Stimulated activated CD8-positive, alpha-beta memory T cell treated with anti-CD3 and anti-CD28 coated beads, Interleukin-4, amount 100 ng/mL, for 1 hour (primary cell): ENCODE measurements at places on chromosomes 6 and 20.

DNA sequence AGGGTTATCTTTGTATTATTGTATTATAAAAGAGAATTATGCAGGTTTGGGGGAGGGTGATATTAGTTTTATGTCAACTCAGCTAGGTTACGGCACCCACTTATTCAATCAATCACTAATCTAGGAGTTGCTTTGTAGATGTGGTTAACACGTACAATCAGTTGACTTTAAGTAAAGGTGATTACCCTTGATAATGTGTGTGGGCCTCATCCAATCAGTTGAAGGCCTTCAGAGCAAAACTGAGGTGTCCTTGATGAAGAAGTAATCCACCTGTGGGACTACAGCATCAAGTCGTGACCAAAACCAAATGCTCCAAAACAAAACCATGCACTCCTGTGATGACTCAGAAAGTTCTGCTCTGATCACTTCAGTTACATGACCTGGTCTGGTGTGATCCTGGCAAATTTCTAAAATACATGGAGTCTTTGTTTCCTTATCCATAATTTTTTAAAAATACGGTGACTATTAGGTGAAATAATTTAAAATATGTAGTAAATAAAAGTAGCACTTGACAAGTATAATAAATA lies 114.1 kb downstream of the IYD start:
- DNase-seq, result no peak

GRCh38 chr6:21190701-21191100 lies 402.9 kb upstream of the SOX4 start:
- DNase-seq, result no peak

- DNase-seq, result no peak
These were observed 88.4 kb downstream of the MYB start for GRCh38 chr6:135269481-135269891.

DNA sequence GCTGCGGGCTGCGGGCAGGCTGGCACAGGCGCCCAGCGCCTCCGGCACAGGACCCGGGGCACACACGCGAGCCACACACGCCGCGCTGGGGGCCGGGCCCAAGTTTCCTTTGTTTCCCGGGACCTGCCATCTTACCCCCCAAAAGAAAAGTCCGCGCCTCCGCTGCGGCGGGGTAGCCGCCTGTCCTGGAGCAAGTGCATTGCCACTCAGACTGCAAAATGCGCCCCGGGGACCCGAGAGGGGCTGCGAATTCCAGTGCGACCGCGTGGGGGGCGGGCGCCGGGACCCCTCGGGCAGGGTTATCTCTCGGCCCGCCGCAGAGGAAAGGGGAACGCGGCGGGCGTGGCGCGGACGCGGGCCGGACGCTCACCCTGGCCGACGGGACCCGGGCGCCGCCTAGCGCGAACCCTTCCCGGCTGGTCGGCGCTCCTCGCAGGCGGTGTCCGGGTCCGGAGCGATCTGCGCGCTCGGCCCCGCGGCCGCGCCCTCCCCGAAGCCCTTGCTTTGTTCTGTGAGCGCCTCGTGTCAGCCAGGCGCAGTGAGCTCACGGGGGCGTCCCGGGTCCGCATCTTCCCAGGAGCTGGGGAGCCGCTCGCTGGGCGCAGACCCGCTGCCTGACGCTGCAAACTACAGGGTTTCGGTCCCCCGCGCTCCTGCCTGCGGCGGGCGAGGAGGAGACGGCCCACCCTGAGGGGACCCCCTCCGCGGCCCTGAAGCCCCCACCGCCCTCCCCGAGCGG lies 639 bp upstream of the CD24 start:
- no peak for DNase-seq

DNA sequence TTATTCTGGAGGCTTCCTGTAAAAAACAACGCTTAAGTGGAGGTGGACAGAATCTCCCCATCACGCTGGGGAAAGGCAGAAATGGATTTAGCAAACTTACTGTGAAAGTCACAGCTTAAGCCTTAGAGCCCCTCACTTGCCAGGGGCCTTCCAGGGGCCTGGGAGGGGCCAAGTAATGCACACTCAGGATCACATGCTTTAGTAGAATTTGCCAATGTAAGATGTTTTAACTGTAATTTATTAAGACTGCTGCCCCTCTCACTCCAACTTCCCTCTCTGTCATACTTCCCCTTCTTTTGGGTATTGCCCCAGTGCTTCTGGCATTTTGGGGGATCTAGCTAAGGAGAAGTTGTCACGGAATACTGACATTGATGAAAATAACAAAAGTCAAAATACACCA lies 12.6 kb upstream of the ADA start:
- no peak for DNase-seq

DNA sequence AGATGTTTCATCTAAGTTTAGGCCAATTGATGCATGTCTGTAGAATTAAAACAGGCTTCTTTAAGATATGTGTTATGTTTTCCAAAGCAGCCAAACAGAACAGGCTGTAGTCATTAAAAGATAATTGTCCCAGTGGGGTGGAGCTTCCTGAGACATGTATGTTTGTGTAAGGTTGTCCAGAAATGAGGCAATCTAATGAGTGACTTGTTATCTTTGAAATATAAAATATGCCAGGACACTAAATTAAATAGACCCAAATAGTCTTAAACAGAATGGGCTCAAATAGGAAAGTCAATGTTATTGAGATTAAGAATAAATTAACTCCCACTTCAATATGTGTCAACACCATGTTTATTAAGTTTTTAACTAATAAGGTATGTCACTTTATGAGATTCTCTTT lies 204.7 kb upstream of the RNF217 start:
- no peak for DNase-seq

GRCh38 chr20:43959920-43960227 lies 45.2 kb downstream of the TOX2 start:
- no peak for DNase-seq

DNA sequence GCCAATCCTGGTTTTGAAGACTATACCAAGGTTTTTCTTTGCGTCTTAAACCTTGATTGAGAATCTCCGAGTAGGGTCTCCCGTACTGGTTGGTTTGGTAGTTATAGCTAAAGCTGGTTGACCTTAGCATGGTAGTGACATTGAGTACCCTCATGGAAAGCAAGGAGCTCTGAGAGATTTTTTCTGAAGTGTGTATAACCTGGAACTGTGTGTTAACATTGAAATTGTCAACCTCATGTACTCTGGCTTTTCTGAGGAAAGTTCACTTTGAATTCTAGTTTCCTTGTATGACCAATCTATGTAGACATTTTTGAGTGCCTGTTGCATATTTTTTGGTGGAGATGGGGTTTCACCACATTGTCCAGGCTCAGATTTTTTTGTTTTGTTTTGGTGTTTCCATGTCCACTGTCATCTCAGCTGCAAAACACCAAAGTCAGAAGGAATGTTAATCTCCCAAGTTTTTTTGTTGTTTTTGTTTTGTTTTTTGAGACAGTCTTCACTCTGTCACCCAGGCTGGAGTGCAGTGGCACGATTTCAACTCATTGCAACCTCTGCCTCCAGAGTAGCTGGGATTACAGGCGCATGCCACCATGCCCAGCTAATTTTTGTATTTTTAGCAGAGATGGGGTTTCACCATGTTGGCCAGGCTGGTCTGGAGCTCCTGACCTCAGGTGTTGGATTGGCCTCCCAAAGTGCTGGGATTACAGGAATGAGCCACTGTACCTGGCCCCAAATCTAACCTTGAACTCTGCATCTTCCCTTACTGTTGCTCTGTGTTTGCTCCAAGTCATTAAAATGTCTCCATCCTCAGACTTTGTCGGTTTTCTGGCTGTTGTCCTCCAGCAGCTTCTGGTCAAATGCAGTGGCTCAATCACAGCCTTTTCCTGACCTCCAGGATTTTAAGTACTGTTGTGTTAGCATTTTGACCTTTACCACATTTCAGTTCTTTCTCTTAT lies 4.3 kb downstream of the RPS12 start:
- no peak for DNase-seq

- DNase-seq, result no peak
These were observed 416 bp upstream of the POLR1H start for GRCh38 chr6:30060606-30061091.

- DNase-seq, result no peak
These were observed 83.5 kb downstream of the ASXL1 start for GRCh38 chr20:32441638-32442037.

GRCh38 chr20:23148731-23149570 lies 62.8 kb upstream of the CD93 start:
- DNase-seq, result no peak

DNA sequence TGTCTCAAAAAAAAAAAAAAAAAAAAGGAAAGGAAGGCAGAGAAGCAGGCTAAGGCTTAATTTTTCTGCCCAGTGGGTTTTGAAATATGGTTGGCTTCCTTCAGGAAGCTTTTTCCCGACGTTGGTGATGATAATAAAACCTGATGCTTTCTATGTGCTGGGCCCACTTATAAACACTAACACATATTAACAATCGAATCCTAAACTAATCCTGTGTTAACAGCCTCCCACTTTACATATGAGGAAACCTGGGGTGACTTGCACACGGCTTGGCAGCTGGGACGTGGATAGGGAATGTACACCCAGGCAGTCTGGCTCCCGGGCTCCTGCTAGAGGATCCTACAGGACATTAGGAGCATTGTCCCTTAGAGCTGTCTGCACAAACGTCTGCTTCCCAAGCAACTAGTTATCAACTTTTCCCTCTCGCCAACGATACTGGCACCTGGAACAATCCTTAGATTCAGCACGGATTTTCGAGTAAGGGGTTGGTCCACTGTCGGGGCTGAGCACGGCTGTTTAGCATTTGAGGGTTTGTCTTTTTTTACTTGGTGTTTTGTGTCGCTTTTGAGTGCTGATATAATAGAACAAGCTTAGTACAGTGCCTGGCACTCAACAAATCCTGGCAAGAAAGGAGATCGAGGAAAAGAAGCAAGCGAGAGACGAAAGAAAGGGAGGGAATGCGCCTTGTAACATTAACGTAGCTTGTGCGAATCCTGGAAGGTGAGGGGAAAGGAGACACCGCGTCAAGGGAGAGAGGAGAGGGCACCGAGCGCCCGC lies 622 bp upstream of the KIZ start:
- no peak for DNase-seq

DNA sequence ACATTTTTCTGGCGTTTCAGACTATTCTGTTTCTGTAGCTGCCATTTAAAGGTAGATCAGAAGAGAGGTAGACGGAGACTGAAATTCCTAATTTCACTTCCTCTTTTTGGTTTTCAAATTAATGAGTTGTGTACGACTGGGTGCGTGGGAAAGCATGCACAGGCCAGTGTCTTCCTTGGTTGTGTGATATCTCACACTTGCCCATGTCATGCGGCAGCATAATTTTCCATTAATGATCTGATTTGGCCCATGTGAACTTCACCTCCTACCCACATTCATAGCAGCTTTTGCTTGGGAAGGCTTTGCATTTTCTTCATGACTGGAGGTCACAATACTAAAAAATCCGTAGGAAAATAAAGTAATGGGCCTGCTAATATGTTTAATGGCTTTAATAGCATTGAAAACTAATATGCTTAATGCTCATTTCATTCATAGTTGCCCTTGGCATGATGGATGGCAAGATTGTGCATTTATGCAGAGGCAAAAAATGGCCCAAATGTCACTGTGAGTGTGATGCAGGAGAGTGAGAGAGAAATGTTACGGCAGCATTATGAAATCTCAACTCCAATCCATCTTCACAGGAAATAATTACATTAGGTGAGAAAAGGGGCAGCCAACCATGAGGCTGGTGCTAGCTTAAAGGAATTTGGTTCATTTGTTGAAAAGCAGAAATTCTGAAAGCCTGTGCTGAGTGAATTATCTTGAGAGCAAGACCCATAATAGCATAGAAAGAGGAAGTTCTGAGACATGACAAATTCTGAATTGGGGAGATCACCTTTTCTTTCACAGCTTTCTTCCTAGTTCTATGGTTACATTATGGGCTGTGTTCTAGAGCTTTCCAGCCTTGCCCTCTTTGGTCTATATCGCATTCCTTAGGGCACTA lies 69.0 kb upstream of the UST start:
- DNase-seq, result no peak

DNA sequence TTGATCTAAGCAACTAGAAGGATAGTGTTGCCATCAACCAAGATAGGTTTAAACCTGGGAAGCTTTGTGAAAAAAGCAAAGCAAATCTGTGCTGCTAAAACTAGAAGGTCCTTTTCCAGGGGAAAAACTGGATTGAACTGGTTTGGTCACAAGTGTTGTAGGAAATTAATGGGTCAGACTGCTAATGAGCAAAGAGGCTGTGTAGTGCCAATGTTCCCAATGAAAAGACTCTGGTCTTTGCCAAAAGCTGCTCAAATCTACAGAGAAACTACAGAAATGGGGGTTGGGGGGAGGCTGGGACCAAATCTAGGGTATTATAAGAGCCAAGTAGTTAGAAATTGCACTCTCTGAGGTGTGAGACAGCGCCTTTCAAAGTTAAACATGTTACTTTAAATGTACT lies 85.0 kb downstream of the PLCG1 start:
- no peak for DNase-seq

- no peak for DNase-seq
These were observed 26.6 kb upstream of the SUMO4 start for GRCh38 chr6:149373511-149373910.

GRCh38 chr6:28811873-28812272 lies 111.9 kb downstream of the TRIM27 start:
- no peak for DNase-seq

GRCh38 chr6:39044181-39044580 lies 4.4 kb upstream of the GLP1R start:
- no peak for DNase-seq

DNA sequence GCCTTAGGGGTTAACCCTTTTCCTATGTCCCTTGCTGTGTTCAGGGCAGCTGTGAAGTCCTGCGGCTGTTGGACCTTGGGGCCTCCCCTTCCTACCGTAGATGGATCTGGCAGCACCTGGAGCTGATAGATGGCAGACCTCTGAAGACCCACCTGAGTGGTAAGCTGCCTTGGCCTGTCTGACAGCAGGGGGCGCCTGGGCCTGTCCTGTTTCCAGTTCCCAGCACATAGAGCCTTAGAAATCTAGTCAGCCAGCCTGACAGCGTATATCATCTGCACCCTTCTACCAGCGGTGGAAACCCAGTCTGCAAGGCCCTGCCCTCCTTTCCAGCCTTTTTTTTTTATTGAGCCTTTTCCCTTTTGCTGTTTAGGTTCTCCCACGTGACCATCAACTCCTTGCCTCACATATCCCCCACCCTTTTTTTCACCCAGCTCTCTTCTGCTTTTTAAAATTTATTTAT lies 26.6 kb downstream of the CNBD2 start:
- peak; percentile 67 for DNase-seq

- no peak for DNase-seq
These were observed 509.0 kb downstream of the CD83 start for GRCh38 chr6:14626556-14626955.

DNA sequence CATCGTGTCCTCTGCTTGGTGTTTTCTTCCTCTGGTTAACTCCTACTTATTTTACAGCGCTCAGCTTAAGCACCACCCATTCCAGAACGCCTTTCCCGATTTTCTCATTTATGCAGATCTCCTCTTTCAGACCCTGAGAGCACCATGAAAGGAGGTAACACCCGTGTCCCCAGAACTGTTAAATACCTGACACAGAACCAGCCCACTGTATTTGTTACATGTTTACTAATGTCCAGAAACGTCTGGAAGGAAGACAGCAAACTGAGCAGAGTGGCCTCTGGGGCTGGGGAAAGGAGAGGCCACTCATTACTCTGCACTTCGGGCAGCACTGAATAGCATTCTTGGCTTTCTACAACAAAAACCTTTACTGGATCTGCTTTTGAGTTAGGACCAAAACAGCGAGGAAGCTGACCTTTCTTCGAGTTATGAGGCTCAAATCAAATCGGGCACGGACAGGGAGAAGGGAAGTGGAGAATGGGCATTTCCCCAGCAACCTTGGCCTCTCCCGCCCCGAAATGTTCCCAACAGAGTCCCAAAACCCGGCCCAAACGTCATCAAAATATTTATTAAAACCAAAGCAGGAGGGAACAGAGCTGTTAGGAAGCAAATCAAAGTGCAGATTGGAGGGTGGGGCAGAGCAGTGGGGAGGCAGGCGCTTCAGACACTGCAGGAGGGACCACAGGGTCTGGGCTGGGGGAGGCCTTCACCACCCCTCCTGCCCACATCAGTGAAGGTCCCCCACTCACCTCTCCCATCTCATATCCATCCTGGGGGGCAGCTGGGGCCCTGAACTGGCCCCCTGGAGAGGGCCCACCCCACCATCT lies 1.1 kb upstream of the NECAB3 start:
- DNase-seq, result no peak
